ENCODE measurements at places on chromosomes 6 and 20.
A peak's percentile ranks its signal among the peaks of the same experiment; 100 is the strongest.

- no peak for DNase-seq
Observed at GRCh38 chr6:27468334-27468733, 4.6 kb downstream of the ZNF184 start.

DNA sequence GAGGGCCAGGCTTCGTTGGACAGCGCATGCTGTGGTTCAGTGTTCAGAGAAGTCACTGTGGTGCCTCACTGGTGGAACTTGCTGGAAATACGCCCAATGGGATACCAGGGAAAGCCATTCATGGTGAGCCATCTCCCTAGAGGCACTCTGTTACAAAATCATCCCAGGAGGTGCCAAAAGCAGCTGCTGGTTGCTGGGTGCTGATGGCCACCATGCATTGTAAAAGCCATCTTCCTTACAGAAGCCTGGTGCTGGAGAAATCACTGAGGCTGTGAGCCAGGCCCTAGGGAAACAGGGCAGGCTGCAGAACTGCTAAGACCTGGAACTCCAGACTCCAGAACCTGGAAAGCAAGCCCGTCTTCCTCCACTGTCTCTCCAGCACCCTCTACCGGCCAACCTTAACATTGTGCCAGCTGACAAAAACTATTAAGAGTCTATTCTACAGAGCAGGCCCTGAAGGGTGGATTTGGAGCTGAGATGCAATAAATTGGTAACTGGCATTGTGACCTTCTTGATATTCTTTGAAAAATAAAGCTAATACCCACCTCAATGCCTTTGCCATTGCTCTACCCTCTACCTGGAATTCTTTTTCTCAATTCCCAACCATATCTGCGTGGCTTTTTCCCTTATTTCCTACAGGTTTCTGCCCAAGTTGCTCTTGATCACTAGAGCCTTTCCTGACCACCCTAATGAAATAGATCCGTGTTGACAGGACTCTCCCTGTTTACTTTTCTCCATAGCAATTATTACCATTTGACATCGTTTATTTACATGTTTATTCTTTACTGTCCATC is 18.5 kb downstream of the SNRPB start:
- peak; percentile 21 for DNase-seq

DNA sequence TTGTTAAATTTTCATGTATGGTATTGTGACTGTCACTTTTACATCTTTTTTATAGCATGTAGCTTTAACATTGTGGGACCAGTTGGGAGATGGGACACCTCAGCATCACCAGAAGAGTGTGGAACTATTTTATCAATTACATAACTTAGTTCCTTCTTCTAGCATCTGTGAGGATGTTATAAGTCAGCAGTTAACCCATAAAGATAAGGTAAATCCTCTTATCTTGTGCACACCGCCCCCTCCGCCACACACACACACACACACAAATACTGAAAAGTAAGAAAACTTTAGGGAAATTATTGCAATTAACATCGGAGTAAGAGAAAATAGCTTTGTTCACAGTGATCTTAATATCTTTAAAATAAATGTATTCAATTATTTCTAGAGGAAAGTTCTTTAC is 60.9 kb downstream of the PGM3 start:
- no peak for DNase-seq

DNA sequence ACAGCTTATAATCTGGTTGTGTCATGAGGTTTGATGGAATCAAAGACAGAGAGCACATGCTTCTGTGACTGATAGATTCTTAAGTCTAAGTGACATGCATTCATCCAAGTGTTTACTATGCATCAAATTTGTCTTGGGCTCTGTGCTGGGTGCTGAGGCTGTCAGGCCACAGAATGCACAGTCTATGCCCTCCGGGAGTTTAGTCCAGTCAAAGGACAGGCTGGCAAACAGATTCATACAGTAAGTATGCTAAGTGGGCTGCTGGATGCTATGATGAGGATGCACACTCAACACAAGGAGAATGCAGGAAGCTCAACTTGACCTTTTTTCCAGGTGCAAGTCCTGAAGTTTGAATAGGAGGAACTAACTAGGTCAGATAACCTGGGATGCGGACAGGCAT is 146.7 kb downstream of the UST start:
- DNase-seq = no peak

GRCh38 chr6:91713911-91714310 is 1127.0 kb upstream of the MAP3K7 start:
- no peak for DNase-seq

- no peak for DNase-seq
Observed at GRCh38 chr6:73152556-73152955, 72.7 kb downstream of the KHDC1L start.

DNA sequence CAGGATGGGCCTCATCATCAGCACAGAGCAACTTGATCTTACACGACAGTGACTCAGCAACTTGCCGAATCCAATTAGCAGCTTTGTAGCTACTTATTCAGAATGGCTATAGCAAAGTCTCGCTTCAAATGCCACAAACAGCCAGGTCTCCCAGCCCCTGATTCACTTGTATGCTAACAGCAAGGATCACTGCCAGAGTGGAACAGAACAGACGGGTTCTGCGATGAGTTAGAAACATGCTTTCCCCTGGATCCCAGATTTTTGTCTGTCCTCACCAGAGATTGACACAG is 254.4 kb downstream of the NRN1 start:
- no peak for DNase-seq

DNA sequence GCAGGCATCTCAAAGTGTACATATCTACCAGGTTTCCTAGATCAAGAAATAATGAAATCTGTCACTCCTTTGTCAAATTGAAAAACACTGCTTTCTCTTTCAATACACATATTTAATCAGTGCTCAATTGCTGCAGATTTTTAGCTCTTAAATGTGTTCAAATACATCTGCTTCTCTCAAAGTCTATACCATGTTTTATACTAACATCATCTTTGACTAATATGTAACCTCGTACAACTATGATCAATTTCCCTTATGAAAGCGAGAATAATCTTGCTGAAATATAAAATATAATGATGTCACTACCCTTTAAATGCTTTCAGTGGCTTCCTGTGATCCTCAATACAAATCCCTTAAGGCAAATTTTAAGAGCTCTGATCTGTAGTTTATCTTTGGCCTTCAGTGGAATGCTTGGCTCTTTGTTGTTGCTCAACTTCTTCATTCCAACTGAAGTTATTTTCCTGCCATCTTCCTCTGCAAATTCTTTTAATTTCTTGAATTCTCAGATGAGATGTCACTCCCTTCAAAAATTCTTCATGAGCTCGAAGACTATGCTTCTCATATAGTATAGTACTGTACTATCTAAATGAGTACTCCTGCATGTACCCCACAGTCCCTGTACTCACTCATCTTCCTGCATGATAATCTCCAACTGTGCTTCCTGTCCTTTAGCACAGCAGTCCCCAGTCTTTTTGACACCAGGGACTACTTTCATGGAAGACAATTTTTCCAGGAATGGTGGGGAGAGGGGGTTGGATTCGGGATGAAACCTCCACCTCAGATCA is 545.1 kb upstream of the GJE1 start:
- DNase-seq = no peak

GRCh38 chr6:55320696-55321086 is 6.6 kb upstream of the GFRAL start:
- DNase-seq = no peak

DNA sequence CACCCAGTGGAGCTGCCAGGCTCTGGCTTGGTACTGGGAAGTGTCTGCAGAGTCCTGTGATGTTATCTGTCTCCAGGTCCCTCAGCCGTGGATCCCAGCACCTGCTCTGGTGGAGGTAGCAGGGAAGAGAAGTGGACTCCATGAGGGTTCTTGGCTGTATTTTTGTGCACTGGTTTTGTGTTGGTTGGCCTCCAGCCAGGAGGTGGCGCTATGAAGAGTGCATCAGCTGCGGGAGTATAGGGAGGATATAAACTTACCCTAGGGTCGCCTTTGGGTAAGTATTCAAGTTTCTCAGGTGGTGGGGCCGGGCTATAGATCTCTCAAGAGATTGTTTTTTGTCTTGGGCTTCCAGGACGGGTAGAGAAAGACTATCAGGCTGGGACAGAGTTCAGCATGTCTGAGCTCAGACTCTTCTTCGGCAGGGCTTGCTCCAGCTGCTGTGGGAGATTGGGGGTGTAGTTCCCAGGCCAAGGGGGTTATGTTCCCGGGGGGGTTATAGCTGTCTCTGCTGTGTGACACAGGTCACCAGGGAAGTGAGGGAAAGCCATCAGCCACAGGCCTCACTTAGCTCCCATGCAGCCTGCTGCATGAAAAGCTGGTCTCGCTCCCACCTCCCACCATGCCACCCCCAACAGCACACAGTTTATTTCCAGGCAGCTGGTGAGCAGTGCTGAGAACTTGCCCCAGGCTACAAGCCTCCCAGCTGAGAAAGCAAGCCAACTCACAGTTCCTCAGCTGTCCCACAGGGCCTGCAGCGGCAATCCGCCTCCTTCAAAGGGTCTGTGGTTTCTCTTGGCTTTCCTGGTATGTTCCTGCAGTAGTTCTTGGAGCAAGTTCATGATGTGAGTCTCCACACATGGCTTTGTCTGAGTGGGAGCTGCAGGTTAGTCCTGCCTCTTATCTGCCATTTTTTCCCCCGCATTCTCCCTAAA is 115.7 kb downstream of the AIG1 start:
- DNase-seq = no peak

DNA sequence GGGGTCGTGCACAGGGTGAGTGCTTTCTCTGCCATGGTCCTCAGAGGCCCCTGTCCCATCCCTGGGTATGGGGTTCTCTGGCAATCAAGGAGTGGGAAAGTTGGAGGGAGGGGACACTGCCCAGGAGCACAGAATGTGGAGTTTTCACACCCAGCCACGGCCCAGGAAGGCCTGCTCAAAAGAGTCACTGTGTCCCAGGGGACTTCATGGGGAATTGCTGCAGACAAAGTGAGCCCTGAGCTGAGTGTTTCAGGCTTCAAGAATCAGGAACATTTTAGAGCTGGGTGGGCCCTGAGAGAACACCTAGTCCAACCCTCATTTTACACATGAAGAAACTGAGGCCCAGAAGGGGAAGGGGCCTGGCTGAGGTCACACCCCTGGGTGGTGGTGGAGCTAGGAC is 5.7 kb downstream of the MAPK13 start:
- no peak for DNase-seq

DNA sequence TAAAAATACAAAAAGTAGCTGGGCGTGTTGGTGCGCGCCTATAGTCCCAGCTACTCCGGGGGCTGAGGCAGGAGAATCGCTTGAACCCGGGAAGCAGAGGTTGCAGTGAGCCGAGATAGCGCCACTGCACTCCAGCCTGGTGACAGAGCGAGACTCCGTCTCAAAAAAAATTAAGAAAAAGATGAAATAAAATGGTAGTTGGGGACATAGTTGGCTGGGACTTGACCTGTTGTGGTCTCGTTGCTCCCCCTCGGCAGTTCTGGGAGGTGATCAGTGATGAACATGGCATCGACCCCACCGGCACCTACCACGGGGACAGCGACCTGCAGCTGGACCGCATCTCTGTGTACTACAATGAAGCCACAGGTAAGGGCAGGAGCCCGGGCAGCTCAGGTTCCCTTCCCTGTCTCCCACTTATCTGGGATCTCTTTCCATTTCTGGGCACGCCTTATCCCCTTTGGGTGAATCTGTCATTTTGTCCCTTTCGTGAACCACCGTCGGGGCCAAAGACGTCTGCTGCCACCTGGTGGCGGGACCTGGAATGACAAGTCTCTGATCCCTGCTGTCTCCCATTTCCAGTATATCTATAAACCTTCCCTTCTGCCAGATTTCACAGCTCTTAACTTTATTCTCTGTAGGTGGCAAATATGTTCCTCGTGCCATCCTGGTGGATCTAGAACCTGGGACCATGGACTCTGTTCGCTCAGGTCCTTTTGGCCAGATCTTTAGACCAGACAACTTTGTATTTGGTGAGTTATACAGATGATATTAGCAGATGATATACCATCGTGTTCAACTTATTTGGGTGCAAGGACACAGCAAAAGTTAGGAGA is 2.3 kb downstream of the TUBB start:
- peak; percentile 40 for DNase-seq

GRCh38 chr6:24454452-24454851 is 34.9 kb downstream of the GPLD1 start:
- no peak for DNase-seq

DNA sequence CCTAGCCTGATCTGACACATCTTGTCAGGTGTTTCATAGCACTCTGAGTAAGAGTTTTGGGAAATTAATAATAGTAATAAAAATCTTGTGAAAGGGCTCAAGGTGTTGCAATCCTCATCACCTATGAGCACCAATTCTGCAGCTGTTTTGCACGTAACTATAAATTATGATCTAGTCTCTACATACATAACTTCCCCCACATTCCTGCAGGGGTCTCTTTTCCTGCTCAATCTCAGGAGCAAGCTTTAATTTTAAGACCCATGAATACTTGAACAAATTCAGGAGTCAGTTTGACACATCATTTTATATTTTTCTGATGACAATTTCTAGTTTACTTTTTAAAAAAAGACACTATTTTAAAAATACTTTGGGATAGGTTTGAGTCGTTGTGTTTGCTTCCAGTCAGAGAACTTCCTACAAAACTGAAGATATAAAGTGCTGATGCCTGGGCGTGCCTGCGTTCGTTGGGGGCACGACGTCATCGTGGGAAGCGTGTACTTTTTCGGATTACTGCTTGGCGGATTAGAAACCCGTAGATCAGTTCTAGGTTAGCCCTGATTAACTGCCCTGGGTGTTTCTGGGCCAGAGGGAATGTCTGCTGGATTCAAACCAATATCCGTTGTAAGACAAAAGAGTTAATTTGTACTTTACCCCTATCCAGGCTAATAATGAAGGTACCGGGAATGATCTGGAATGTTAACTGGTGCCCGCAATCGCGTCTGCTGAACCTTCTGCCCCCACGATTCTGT is 1.0 kb upstream of the E2F3 start:
- DNase-seq = peak; percentile 32

- no peak for DNase-seq
Observed at GRCh38 chr20:9627219-9627618, 112.8 kb downstream of the LAMP5 start.

DNA sequence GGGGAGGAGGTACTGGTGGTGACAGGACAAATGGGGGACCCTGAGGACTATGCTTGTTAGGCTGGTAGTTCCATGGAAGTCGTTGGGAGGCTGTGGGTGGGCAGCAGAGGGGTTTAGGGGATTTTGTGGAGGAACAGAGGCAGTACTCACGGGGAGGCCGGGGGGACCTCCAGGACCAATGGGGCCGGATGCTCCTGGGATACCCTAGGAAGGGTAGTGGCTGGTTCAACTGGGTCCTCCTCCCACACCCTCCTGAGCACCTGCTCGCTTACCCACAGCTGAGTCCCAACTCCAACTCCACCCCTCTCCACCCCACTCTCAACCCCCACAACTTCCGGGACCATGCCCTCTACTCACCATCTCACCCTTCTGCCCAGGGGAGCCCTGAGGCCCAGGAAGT is 25.9 kb downstream of the COL11A2 start:
- DNase-seq = no peak

GRCh38 chr6:15476631-15477380 is 186.0 kb downstream of the DTNBP1 start:
- DNase-seq = no peak

All from DMS 273 treated with DMSO at 0.1 percent for 48 hours (cell line).